ENCODE measurements at places on chromosomes 12 and 14. TPM values are rescaled to one million over a fixed set of nuclear protein-coding genes. Genes with fewer than 3 reads are reported as not detected.

DNA sequence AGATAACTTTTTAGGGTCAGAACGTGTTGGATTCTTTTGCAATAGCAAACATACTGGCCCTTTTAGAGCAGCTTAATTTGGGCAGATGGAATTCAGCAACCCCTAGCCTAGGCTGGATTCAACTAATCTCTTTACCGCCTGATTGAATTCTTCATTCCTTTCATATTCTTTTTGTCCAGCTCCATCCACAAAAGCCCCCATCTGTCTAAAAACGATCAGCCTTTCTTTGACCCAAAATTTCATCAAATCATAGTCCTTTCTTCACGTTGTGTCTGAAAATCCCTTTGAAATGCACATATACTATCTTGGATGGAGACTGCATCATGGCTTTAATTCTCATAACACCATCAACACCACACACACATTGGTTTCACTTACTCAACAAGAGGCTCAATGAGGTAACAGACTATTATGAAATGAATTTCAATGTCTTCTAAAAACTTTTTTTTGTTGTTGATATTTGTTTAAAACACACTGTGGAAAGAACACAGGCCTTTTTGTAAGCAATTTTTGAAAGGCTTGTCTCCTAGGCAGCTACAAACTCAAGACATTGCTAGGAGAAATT, 128.0 kb upstream of the EEA1 start:
- DNase-seq = no peak

GRCh38 chr12:65368055-65368454, 89.6 kb downstream of the MSRB3 start:
- DNase-seq = no peak

DNA sequence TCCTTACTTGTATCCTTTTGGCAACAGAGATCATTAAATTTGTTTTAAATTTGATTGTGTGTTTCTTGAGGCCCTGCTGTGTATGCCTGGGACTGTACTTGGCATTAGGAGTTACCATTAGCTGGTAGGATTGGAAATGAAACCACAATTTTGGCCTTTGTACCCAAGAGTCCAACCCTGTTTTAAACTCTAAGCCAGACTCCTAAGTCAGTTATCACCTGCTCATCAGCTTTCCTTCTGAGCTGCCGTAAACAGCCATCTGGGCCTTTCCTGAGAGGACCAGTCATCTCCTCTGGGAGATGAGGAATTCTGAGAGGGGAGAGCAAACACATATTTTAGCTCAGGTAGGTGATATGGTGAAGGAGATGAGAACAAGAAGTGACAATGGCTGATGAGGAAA, 74.3 kb upstream of the SRSF5 start:
- DNase-seq = no peak

Gene BAG5
- 17.9 TPM for total RNA-seq

DNA sequence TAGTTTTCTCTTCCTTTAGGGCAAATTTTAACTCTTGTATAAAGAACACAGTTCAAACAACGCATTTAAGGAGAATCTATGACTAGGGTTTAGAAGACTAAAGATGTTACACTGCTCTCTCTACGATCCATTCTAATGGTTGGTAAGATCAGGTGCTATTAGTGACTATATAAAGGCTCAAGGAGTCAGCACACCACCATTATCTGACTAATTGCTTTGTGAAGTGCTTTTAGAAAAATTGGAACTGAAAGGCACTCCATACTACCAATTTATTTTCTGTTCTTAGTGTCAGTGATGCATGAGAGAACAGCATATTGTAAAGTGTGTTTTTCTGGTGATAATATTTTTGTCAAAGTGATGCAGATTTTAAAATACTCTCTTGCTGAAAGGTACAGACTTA, 136.8 kb downstream of the SYT1 start:
- DNase-seq = no peak

- peak; percentile 5 for DNase-seq
These were observed 4.7 kb downstream of the GPX2 start for GRCh38 chr14:64937821-64938193.

DNA sequence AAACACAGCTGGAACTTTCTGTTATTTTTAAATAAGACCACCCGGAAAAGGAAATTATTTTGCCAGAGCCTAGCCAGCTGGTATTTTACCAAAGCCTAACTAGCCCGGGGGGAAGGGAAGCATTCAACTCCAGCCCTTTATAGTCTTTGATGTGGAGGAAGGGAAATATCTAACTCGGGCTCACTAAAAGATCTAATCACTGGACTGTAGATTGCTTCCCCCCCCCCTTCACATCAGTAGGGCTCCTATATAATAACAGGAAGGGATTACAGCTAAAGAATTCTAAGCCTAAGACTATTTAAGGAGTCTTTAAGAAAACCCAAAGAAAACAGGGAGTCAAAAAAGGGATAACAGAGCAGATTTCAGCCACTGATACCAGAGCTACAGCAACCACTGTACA, 431.1 kb downstream of the KCNH5 start:
- DNase-seq = no peak

Gene HOXC12
- total RNA-seq = not detected

DNA sequence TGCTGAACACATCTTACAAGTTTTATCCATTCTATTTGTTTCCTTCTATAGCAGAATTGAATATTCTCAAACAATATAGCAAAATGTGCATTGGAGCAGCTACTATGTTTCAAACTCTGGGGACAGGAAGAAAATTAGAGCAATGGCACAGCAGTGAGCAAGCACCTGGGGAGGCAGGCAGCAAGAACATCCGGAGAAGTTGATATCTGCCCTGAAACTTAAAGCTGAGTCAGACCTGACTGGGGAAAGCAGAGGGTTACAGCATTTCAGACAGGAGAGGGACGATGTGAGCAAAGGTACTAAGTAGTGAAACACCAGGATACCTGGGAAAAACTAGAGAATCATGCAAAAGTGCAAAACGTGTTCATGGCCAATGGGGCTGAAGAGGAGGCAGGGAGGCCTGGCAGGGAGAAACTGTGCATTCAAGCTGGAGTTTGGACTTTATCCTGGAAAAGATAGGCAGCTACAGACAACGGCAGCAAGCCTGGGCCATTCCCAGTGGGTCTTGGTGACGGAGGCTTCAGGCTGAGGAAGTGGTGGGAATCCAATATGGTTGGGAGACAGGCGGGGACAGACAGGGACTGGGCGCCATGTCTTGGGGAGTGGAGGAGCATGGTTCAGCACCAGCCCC, 118.0 kb upstream of the CDKN3 start:
- DNase-seq = no peak

GRCh38 chr12:89857652-89858274, 149.1 kb upstream of the ATP2B1 start:
- no peak for DNase-seq

DNA sequence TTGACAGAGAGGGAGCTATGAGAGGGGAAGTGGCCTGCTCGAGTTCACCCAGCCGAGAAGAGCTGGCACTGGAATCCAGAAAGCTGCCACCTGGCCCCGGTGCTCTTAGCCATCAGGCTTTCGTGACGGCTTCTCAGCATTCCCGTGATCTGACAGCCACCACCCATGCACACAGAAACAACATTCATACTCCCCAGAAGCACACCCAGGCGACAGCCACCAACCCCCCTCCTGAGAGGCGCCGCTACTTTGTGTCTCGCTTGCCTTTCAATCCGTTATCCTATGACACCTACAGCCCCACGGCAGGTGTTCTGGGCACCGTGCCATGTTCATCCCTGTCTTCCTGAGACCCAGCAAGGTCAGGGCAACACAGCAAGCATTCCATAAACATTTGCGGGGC, 31.4 kb downstream of the PSMC1 start:
- DNase-seq = no peak

DNA sequence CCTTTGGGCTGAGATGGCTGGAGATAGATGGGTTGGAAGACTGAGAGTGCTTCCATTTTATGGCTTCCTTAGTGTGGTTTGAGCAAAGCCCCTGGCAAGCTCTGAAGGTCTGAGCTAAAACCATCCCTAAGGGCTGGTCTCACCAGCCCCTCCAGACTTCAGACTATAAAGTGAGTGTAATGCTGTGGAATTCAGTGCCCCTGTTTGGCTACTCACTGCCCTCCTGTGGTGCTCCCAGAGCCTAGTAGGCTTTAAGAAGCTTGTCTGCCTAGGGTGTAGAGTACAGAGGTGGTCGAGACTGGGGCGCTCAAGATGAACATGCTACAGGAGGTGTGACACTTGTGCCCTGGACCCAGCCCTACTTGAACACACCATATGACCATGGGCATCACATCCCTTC, 246.7 kb upstream of the FKBP4 start:
- DNase-seq = no peak

DNA sequence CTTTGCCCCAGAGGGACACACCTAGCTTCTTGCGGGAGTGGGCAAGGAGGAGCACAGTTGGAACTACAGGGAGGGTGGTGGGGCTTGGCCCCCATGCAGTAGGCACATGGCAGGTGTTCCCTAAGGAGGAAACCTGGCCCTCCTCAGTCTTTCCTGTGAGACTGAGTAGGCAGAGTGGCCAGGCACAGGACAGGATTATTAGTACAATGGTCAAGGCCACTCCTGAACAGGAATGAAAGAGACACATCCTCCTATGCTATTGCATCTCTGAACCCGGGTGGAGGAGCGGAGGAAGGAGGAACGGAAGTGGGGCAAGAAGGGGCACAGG, 846 bp downstream of the MYO1A start:
- no peak for DNase-seq

Gene ETNK1
- 18.5 TPM for total RNA-seq

DNA sequence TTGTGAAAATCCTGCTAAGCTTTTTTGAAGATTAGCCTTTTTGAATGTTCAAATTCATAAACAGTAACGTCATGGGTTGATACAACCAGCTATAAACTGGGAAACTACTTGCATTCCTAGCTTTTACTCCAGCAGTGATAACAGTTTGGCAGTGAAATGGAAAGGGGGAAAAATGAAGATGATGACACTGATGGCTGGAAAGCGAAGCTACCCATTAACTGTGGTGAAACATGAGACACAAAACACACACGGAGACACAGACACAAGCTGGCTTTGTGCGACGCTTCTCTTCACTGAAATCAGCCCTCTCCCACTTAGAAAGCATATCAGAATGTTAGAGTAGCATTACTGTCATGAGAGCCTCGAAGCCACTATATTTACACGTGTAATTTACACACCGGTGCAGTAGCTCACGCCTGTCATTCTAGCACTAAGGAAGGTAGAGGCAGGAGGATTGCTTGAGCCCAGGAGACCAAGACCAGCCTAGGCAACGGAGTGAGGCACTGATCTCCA, 15.7 kb downstream of the VPS37B start:
- DNase-seq = no peak

GRCh38 chr12:3300833-3301401, 190.1 kb upstream of the PRMT8 start:
- DNase-seq = no peak

GRCh38 chr12:79983986-79984620, 49.2 kb upstream of the PPP1R12A start:
- DNase-seq = peak; percentile 78

GRCh38 chr14:102348376-102348775, 14.3 kb downstream of the CINP start:
- DNase-seq = no peak
